ENCODE measurements at places on chromosomes 13 and 19.
A peak's percentile ranks its signal among the peaks of the same experiment; 100 is the strongest.

DNA sequence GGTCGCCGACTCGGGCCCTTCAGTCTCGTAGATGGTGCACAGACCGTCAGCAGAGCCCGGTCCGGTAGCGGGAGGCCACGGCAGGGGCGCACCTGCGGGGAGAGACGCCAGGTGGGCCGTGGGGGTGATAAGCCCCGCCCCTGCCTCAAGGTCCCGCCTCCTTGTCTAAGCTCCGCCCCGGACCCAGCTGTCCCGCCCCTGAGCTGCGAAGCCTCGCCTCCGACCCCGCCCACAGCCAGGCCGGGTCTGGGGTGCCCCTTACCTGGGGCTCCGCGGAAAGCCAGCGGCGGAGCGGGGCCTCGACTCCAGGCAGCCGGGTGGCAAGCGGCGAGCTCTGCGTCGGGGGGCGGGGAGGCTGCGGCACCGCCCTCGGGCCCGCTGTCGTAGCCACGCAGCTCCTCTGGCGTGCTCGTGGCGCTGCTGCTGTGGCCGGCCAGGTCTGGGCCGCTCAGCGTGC is 4.7 kb downstream of the PRR36 start:
- peak; percentile 73 for DNase-seq

- DNase-seq, result peak; percentile 83
These were observed at the start of gene FXYD5 for GRCh38 chr19:35154525-35155406. TSS of gene FXYD5 (plus strand) at chr19:35154735. CDS start at chr19:35155551, 816 bp downstream.

DNA sequence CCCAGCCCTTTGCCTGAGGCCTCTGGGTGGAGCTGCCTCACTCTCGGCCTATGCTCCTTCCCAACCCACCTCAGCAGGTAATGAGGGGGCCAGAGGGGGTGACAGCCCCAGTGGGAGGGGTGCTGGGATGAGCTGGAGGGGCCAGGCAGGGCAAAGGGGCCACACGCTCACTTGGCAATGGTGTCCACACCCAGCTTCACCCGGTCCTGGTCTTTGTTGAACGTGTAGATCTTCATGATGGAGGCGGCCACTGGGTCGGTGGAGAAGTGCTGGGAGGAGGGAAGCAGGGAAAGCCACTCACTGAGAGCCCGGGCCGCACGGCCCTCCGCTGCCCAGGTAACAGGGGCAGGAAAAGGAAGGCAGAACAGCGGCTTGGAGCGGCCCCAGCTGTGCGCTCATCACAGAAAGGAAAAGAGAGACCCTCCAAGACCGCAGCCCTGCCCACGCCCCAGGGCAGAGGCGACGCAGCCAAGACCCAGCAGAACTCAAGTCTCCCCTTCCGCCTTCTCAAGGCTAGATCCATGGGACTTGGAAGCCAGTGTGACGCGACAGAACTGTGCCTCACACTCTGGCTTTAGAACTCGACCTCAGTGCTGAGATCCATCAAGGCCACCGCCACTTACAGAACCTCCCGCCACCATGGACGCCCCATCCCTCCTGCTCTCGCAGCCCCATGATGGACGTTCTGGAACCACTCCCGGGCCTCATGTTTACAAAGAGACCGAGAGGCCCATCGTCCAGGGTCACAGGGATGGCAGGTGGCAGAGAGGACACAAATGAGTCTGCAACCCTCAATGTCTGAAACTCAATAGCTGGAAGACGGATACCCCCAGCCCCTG is 9.2 kb downstream of the UBXN6 start:
- DNase-seq, result no peak

GRCh38 chr13:88051746-88052482 is 380.7 kb downstream of the SLITRK5 start:
- DNase-seq, result no peak

DNA sequence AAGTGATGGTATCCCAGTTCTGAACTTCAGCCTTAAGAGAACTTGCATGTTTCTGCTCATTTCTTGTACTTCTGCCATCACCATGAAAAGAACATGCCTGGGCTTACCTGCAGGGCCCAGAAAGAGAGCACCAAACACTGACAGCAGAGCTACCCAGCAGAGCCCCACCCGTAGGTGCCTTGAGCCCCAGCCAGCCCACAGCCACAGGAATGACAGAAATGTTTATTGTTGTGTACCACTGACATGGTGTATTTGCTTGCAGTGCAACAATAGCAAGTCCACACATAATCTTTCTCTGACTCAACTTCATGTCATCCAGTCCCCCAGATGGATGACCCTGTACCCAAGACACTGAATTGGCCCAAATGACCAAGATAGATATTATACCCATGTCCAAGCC is 195.2 kb downstream of the TSHZ3 start:
- DNase-seq, result peak; percentile 16

GRCh38 chr13:32838945-32839344 is 177.3 kb upstream of the KL start:
- DNase-seq, result no peak

GRCh38 chr13:47237571-47237970 is 340.7 kb upstream of the HTR2A start:
- peak; percentile 39 for DNase-seq

DNA sequence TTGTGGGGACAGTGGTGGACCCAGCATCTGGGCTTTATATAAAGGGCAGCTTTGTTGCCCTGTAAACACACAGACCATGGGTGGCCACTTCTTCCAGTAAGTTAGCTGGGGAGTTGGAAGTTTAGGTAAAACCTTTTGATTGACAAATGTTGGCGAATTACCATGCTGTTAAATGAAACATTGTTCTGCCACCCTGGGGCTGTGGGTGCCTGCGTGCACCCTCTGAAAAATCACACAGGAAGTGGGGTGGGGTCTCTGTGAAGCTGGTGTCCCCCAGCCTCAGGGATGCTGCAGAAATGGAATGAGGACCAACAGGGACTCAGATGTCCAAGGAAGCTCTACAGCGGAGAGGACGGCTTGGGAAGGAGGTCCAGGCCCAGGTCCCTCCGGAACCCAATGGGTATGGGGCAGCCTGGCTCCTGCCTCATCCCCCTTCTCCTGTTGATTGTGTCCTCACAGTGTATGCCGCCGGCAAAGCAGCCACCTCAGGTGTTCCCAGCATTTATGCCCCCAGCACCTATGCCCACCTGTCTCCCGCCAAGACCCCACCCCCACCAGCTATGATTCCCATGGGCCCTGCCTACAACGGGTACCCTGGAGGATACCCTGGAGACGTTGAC is 2.8 kb upstream of the USF2 start:
- DNase-seq, result no peak
